Activated naive CD4-positive, alpha-beta T cell treated with anti-CD3 and anti-CD28 coated beads, Interleukin-2, amount 10 ng/mL, durations not matched to agents 7 days and 5 days (primary cell): ENCODE measurements at places on chromosomes 5 and 9.

DNA sequence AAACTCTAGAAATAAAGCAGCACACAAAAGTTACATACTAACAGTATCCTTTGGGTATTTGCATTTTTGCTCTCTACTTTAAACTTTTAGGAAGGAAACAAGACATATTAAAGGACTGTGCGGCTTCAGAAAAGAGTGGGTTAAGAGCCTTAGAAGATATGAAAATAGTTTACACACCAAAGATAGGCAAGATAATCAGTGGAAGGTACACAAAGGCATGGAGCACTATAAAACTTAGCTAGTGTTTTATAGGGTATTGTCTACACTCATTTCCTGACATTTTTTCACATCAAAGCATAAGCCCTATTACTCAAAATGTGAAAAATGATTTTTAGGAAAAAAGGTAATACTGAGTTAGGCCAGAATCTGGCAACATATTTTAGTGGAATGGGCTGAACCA is 43.7 kb upstream of the APBA1 start:
- no peak overlapping the region for H3K4me3 ChIP-seq
- H3K27ac ChIP-seq, result no peak overlapping the region
- peaks cover 54% of the 10 kb centered on the region for H3K36me3 ChIP-seq
- H3K4me1 ChIP-seq, result no peaks in the 10 kb centered on the region

GRCh38 chr5:167050568-167051401 is 1240.7 kb upstream of the WWC1 start:
- no peaks in the 10 kb centered on the region for H3K36me3 ChIP-seq
- H3K27ac ChIP-seq, result no peak overlapping the region
- no peaks in the 10 kb centered on the region for H3K4me1 ChIP-seq
- no peak overlapping the region for H3K4me3 ChIP-seq

- no peak overlapping the region for H3K4me3 ChIP-seq
- H3K4me1 ChIP-seq, result peaks cover 12% of the 10 kb centered on the region
- no peak overlapping the region for H3K27ac ChIP-seq
- H3K36me3 ChIP-seq, result no peaks in the 10 kb centered on the region
- peaks cover 42% of the 10 kb centered on the region for H3K27me3 ChIP-seq
Measured at GRCh38 chr9:121273064-121273775, 5.3 kb downstream of the GSN start.

- no peaks in the 10 kb centered on the region for H3K36me3 ChIP-seq
- DNase-seq, result no peak
- no peak overlapping the region for H3K27ac ChIP-seq
- H3K4me3 ChIP-seq, result no peak overlapping the region
- H3K27me3 ChIP-seq, result peaks cover 4% of the 10 kb centered on the region
- no peaks in the 10 kb centered on the region for H3K4me1 ChIP-seq
Measured at GRCh38 chr9:121945849-121946248, 147.3 kb downstream of the TTLL11 start.

GRCh38 chr5:540071-540905 is 16.0 kb upstream of the SLC9A3 start:
- no peak for DNase-seq
- no peak overlapping the region for H3K4me3 ChIP-seq
- peaks cover 40% of the 10 kb centered on the region for H3K27me3 ChIP-seq
- H3K4me1 ChIP-seq, result peaks cover 25% of the 10 kb centered on the region
- H3K36me3 ChIP-seq, result no peaks in the 10 kb centered on the region
- no peak overlapping the region for H3K27ac ChIP-seq
